Naive thymus-derived CD4-positive, alpha-beta T cell (primary cell): ENCODE measurements at places on chromosomes 2 and 18. TPM values are rescaled to one million over a fixed set of nuclear protein-coding genes. Genes with fewer than 3 reads are reported as not detected.

DNA sequence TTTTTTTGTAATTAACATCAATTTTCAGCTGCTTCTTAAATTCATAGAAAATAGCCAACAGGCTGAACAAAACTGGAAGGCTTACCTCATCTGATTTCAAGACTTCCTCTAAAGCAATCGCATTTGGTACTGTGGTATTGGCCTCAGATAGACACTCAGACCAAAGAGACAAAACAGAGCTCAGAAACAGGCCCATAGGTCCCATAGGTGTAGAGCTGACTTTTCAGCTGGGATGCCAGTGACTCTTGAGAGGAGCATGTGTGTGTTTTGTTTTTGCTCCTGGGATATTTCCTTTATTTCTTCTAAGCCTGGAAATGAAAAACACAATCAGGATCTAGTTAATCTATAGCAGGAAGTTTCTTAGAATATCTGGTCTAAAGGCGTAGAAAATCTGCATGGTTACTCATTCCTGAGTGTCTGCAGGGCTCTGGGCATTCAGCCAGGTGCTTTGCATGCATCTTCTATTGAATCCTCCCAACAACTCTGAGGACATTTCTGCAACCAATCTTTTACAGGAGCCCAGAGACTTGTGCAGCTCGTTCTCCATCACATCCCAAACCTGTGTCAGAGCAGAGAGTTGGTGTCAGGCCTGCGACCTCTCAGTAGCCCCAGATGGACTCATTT is 190.8 kb downstream of the RTP5 start:
- H3K4me1 ChIP-seq = no peaks in the 10 kb centered on the region
- no peak for DNase-seq
- H3K27me3 ChIP-seq = no peaks in the 10 kb centered on the region
- H3K27ac ChIP-seq = no peak overlapping the region
- H3K36me3 ChIP-seq = no peaks in the 10 kb centered on the region
- H3K4me3 ChIP-seq = no peak overlapping the region

GRCh38 chr2:148781544-148781943 is 93.5 kb upstream of the KIF5C start:
- no peak overlapping the region for H3K27ac ChIP-seq
- no peak overlapping the region for H3K4me3 ChIP-seq
- H3K27me3 ChIP-seq = no peaks in the 10 kb centered on the region
- peaks cover 28% of the 10 kb centered on the region for H3K36me3 ChIP-seq

DNA sequence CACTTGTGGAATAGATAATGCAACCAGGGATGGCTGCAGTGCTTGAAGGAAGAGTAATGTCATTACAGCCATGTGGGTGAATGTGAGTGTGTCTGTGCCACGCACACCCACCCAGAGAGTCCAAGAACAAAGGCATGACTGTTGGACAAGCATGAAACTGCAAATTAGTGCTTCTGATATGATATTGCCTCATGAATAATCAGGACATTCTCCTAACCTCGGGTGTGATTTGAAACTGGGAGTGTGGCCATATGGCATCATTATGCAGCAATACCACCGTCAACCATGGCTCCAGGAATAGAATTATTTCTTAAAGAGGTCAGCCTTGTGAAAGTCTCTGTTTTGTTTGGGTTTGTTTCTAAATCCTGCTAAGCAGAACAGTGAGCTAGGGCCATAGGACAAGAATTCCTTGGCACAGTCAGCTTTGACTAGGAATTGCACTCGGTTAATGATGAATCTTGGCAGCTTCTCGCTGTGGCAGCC is 678.0 kb upstream of the RAB6C start:
- no peaks in the 10 kb centered on the region for H3K4me1 ChIP-seq
- H3K4me3 ChIP-seq = no peak overlapping the region
- H3K27ac ChIP-seq = no peak overlapping the region
- no peaks in the 10 kb centered on the region for H3K36me3 ChIP-seq
- no peak for DNase-seq

GRCh38 chr18:35716169-35716831 is 134.8 kb downstream of the GALNT1 start:
- H3K27me3 ChIP-seq = no peaks in the 10 kb centered on the region
- no peaks in the 10 kb centered on the region for H3K4me1 ChIP-seq

DNA sequence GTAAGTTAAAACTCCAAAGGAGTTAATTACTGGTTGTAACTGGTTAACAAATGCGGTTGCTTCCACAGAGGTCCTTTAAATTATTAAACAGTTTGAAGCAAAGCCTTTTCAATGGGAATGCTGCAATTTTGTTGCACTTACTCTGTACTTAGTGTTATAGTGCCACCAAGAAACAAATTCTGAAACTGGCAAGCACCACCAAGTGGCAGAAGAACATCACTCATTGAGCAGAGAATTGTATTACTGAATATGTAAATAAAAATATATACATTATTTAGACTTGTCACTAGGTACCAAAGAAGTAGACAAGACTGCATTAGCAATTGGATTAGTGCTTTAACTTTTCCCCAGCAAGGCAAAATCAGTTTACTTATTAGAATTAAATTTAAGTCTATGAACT is 2.6 kb upstream of the TMEFF2 start:
- H3K27me3 ChIP-seq = peaks cover 40% of the 10 kb centered on the region
- H3K4me1 ChIP-seq = peaks cover 19% of the 10 kb centered on the region
- no peak for DNase-seq
- no peak overlapping the region for H3K4me3 ChIP-seq
- no peak overlapping the region for H3K27ac ChIP-seq

DNA sequence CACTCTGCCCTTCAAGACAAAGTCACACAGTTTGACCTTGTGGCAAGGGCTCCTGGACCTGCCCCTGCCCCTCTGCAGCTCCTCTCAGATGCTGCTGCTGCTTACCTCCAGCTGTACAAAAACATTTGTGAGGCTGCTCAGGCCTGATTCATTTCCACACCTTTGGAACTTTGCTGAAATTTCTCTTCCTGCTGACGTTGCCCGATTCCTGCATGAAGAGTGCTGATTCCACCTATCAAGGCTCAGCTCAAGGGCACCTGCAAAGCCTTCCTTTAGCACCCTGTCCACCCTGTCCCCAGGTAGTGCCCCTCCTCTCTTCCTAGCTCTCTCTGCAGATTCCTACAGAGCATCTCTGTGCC is 738.3 kb upstream of the HS6ST1 start:
- no peaks in the 10 kb centered on the region for H3K4me1 ChIP-seq
- no peak overlapping the region for H3K27ac ChIP-seq
- no peaks in the 10 kb centered on the region for H3K27me3 ChIP-seq
- no peak for DNase-seq

GRCh38 chr2:100673691-100674485 is 111.1 kb downstream of the PDCL3 start:
- H3K27me3 ChIP-seq = no peaks in the 10 kb centered on the region
- H3K4me1 ChIP-seq = no peaks in the 10 kb centered on the region
- no peaks in the 10 kb centered on the region for H3K36me3 ChIP-seq
- H3K4me3 ChIP-seq = no peak overlapping the region

DNA sequence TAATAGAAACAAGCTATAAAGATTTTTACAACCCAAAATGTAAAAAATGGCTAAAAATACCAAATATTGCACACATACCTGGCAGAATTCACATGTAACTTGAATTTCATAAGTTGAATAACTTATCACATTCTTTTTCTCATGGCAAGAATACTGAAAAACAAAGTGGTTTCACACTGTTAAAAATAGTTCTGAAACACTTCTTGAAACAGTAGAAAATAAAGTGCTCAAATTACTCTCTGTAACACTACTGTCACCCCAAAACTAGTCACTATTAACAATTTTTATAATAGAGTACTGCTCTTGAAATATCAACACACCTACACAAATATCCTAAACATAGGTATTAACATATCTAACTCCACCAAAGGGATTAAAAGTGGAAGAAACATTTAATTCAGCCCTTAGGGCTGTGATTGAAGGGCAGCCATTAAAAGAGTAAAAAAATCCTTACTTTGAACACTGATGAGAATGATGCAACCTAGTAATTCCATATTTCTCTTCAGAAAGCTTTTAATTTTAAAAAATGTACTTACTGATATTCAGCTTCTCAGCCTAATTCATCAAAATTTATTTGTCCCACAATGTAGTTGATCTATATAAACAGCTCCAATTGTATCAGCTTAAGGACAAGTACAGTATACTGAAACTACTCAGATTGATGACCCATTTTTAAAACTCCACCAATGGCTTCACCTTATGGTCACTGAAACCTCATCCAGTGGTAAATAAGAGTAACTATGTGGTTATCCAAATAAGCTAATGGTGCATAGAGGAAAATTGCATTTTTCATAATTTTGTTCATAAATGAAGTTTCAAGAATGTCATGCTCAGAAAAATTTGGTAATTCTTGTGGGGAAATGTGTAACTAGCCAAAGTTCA is 31.4 kb downstream of the ATF2 start:
- peaks cover 15% of the 10 kb centered on the region for H3K36me3 ChIP-seq
- H3K27me3 ChIP-seq = no peaks in the 10 kb centered on the region
- H3K4me3 ChIP-seq = no peak overlapping the region
- H3K4me1 ChIP-seq = no peaks in the 10 kb centered on the region
- no peak for DNase-seq

ADI1 gene
- total RNA-seq = 33.9 TPM

RSAD2 gene
- total RNA-seq = 5.6 TPM

IL36G gene
- not detected in 2 replicates for total RNA-seq

KCNJ3 gene
- total RNA-seq = not detected

DOK6 gene
- total RNA-seq = not detected

LIMS3 gene
- 0.19 TPM for total RNA-seq
